ENCODE measurements at places on chromosomes 4 and X. TPM values are rescaled to one million over a fixed set of nuclear protein-coding genes. Genes with fewer than 3 reads are reported as not detected.

GRCh38 chr4:168771251-168771650, 238.8 kb downstream of the CBR4 start:
- no peak overlapping the region for H3K4me3 ChIP-seq
- H3K27me3 ChIP-seq = no peaks in the 10 kb centered on the region
- no peaks in the 10 kb centered on the region for H3K36me3 ChIP-seq
- H3K27ac ChIP-seq = no peak overlapping the region

GRCh38 chr4:138184886-138185285, 57.3 kb downstream of the SLC7A11 start:
- peaks cover 16% of the 10 kb centered on the region for H3K4me1 ChIP-seq
- H3K27ac ChIP-seq = no peak overlapping the region
- H3K36me3 ChIP-seq = no peaks in the 10 kb centered on the region
- no peak for DNase-seq
- H3K4me3 ChIP-seq = no peak overlapping the region

DNA sequence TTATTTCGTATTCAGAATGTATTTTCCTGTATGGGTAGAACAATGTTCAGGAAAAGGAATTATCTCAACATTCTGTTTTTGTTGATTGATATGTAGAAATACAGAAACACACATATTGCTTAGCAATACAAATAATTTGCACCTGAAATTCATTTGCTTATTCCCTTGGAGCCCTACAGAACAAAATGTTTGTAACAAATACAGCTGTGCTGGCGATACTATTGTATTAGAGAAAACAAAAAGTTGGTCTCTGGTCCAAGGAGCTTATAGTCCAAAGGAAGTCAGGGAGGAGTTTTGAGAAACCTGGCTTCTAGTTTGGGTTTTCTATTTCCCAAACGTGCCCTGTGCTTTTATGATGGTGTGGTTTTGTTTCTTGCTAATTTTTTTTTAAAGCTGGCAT, 37.8 kb upstream of the CAPN6 start:
- no peak for DNase-seq
- no peaks in the 10 kb centered on the region for H3K27me3 ChIP-seq
- H3K4me3 ChIP-seq = no peak overlapping the region
- no peaks in the 10 kb centered on the region for H3K4me1 ChIP-seq
- H3K36me3 ChIP-seq = no peaks in the 10 kb centered on the region
- no peak overlapping the region for H3K27ac ChIP-seq

GRCh38 chr4:155450676-155451075, 73.9 kb upstream of the MAP9 start:
- H3K27me3 ChIP-seq = no peaks in the 10 kb centered on the region
- no peak overlapping the region for H3K4me3 ChIP-seq
- DNase-seq = no peak
- no peaks in the 10 kb centered on the region for H3K36me3 ChIP-seq
- no peak overlapping the region for H3K27ac ChIP-seq

- no peak overlapping the region for H3K4me3 ChIP-seq
- no peak overlapping the region for H3K27ac ChIP-seq
- DNase-seq = no peak
- H3K36me3 ChIP-seq = no peaks in the 10 kb centered on the region
Measured at GRCh38 chrX:79078114-79078513, 66.4 kb upstream of the GPR174 start.

Gene METAP1
- total RNA-seq = 38.4 TPM

Gene UBE2K
- total RNA-seq = 32.5 TPM

Gene CXorf49
- not detected for total RNA-seq

All from esophagus muscularis mucosa (tissue), 4 donors.